Tibial artery (tissue), 4 donors: ENCODE measurements at places on chromosomes 11 and 22.
A peak's percentile ranks its signal among the peaks of the same experiment; 100 is the strongest.

DNA sequence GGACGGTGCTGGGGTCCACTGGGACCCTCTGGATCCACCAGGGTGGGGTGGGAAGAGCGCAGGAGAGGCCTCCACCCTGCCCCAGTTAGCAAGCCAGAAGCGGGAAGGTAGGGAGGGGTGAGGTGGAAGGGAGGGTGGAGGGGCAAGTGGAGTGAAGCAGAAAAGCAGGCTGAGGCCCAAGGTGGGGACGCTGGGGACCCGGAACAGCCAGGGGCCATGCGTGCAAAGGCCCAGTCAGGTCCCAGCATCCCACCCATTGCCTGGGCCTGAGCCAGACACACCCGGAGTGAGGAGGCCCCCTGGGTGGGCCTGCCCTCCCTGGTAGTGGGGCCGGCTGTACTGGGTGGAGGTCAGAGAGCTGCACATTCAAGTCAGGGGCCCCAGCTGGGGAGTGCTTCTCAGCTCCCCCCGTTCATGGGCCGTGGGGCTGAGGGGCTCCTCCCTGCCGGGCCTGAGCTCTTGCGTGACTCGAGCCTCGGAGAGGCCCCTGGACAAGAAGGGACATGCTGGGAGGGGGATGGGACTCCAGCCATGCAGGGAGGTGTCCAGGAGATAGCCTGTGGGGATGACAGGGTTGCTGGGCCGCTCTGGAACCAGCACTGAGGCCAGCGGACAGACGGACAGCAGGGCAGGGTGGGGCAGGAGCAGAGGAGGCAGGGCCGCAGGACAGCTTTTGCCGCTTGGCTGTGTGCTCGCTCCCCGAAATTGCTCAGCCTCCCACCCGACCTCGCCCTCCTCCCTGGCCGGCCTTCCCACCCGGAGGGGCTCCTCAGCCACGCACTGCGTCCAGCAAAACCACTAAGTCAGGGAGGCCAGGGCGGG, 7.7 kb downstream of the TNNT3 start:
- H3K36me3 ChIP-seq = no peaks in the 10 kb centered on the region
- no peaks in the 10 kb centered on the region for H3K27me3 ChIP-seq

- no peaks in the 10 kb centered on the region for H3K36me3 ChIP-seq
- H3K4me3 ChIP-seq = no peak overlapping the region
- H3K4me1 ChIP-seq = no peaks in the 10 kb centered on the region
- no peak for DNase-seq
- no peaks in the 10 kb centered on the region for H3K27me3 ChIP-seq
Measured at GRCh38 chr11:24348908-24349307, 147.9 kb upstream of the LUZP2 start.

DNA sequence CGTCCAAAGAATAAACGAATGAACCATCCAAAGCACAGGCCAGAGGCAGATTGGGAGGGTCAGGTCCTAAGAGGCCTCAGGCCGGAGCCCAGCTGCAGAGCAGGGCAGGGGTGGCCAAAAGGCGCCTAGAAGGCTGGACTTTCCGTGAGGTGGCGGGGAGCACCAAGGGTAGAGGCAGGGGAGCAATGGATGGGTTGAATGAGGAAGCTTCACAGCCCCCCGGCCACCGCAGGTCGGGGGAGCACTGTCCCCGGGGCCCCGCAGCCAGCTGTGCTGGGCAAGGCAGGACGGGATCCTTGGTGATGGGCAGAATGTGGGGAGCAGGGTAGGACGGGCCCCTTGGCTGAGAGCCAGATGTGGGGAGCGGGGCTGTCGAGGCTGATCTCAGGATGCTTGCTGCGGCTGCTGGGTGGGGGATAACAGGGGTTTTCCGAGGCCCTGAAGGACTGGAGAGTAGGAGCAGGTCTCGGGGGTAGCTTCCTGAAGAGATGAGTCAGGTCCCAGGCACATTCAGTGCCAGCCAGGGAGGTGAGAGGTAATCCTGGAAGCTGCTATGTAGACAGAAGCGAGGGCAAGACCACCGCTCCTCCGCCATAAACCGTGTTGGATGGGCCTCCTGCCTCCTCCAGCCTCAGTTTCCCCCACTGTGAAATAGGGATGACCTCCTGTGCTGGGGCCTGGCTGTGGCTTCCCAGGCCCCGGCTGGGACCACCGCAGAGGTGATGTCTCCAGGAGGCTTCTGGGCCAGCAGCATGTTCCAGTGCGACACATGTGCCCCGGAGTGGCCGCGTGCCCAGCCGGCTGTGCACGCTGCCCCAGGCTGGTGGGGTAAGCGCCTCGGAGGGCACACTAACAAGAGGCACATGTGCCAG, 34.6 kb upstream of the KCNQ1OT1 start:
- no peaks in the 10 kb centered on the region for H3K36me3 ChIP-seq
- no peak overlapping the region for H3K27ac ChIP-seq
- H3K4me1 ChIP-seq = no peaks in the 10 kb centered on the region

- H3K27ac ChIP-seq = no peak overlapping the region
- no peaks in the 10 kb centered on the region for H3K36me3 ChIP-seq
- DNase-seq = no peak
Measured at GRCh38 chr11:92249156-92249753, 24.6 kb downstream of the FAT3 start.

DNA sequence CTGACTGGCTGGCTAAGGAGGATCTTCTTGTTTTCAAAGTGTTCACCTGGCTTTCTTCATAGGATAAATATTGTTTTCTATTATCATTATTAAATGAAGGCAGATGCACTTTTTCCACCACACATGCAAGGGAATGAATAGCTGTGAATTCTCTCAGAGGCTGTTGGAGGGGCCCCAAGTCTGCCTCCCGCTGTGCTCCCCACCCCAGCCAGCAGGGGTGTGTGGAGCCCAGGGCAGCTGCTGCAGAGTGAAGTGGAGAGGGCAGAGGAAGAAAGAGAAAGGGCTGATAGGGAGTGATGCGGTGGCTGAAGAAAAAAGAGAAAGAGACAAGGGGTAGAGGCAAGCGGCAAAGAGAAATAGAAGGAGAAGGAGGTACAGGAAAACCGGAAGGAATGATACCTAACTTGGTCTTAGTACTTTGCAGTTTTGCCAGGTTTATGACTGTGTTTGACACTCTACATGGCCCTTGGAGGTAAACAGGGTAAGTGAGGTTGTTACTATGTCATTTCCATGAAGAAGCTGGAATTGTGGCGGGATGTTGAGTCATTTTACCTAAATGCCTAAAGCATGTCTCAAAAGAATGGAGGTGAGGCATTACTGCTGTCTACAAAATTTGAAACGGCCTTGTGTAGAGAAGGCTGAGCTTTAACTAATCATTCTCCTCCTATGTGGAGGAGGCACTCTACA, 145.7 kb upstream of the B3GAT1 start:
- H3K36me3 ChIP-seq = no peaks in the 10 kb centered on the region
- no peaks in the 10 kb centered on the region for H3K4me1 ChIP-seq
- peaks cover 3% of the 10 kb centered on the region for H3K27me3 ChIP-seq
- no peak for DNase-seq
- no peak overlapping the region for H3K4me3 ChIP-seq

DNA sequence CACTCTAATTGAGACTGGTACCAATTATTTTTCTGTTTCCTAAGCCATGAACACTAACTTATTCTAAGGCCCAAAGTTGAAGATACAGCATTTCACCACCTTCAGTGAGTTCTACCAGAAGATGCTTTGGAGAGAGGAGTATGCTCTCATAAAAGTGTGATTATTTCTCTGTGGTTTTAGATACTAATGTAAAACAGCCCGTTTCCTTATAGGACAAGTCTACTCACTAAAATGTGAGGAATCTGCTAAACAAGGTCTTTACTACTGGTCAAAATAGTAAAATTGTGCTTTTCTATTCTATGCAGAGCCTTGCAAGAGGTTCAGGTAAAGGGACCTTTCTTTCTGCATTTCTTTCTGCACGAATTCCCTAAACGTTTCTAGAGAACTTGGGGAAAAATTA, 2.4 kb downstream of the LGR4 start:
- no peaks in the 10 kb centered on the region for H3K36me3 ChIP-seq
- no peaks in the 10 kb centered on the region for H3K27me3 ChIP-seq
- no peak overlapping the region for H3K27ac ChIP-seq
- H3K4me3 ChIP-seq = peak overlapping the region; percentile 73
- H3K4me1 ChIP-seq = no peaks in the 10 kb centered on the region
